ENCODE measurements at places on chromosomes 7 and 10.

DNA sequence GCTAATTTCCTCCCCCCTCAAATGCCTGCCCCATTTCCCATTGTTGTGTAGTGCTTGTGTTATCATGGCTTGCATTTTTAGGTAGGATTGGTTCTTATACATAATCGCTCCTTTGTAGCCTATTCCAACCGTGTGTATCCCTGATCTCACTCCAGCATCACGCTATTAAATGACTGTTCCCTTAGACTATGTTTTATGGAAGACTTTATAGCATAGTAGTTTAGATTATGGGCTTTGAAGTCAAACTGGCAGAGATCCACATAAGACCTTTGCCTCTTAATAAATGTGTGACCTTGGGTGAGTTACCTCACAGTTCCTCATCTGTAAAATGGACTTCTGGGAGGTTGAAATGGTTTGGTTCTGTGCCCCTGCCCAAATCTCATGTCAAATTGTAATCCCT is 5.4 kb upstream of the RABGEF1 start:
- DNase-seq: no peak

- no peak for DNase-seq
Observed at GRCh38 chr10:127048630-127049029, 143.4 kb downstream of the DOCK1 start.

GRCh38 chr7:47786557-47787248 is 161.6 kb downstream of the PKD1L1 start:
- no peak for DNase-seq

DNA sequence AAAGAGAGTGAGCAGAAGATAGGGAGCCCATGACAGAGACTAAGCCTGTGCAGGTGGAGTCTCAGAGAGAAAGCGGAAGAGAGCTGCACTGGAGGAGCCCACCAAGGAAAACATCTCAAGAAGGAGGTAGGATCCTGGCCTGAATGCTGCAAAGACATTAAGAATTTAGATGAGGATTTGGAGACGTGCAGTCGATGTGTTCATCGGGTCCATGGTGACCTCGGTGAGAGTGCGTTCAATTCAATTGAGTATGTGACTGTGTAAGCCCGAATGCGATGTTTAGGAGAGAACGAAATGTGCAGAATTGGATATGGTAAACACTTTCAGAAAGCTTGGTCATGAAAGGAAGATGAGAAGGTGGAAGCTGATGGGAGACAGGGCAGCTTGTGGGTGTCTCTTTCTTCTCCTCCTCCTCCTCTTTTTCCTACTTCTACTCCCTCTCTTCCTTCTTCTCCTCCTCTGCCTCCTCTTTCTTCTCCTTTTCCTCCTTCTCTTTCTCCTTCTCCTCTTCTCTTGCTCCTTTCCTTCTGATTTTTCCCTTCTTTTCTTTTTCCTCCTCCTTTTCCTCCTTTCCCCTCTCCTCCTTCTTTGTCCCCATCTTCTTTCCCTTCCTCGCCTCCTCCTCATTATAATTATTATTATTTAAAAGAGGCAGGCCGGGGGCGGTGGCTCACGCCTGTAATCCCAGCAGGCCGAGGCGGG is 276.0 kb downstream of the RPS24 start:
- DNase-seq: no peak

- no peak for DNase-seq
Observed at GRCh38 chr10:71085689-71086438, 126.5 kb upstream of the UNC5B start.

DNA sequence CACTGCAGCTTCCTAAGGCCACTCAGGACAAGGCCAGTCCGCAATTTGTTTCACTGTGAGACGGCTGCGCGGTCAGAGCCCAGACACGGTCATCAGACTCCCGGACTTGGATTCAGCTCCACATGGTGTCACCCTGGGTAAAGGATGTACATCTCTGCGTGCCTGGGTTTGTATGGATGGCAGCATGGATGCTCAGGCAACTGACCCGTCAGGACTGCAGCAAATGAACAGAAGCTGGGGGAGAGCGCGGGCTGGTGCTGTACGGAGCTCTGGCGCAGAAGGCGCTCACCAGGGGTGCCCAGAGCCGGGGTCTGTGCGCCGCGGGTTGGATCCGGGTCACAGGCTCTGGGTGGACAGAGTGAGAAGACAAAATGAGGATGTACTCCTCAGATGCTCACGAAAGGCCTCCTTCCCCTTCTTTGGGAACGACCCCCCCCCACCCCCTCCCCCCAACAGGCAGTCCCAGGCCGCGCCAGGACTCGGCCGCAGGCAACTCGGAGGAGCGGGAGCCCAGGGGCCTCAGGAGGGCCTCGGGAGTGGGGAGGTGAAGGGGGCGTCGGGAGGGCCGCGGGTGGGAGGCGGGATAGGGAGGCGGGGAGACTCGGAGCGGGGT is 92.4 kb downstream of the CXCL12 start:
- DNase-seq: no peak

DNA sequence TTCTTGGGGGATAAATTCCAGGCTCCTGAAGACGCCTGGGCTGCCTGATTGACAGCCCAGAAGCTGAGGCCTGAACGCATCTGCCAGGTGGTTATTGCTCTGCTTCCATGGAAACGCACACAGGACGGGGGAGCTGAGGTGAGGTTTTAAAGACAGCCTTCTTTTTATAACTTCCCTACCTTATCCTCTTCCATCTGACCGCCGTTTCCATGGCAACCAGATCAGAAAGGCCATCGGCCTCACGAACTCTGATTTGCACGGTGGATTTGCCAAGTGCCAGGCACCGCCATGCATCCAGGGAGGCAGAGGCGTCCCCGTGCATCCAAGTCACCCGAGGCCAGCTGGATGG is 260.9 kb downstream of the ADARB2 start:
- no peak for DNase-seq

DNA sequence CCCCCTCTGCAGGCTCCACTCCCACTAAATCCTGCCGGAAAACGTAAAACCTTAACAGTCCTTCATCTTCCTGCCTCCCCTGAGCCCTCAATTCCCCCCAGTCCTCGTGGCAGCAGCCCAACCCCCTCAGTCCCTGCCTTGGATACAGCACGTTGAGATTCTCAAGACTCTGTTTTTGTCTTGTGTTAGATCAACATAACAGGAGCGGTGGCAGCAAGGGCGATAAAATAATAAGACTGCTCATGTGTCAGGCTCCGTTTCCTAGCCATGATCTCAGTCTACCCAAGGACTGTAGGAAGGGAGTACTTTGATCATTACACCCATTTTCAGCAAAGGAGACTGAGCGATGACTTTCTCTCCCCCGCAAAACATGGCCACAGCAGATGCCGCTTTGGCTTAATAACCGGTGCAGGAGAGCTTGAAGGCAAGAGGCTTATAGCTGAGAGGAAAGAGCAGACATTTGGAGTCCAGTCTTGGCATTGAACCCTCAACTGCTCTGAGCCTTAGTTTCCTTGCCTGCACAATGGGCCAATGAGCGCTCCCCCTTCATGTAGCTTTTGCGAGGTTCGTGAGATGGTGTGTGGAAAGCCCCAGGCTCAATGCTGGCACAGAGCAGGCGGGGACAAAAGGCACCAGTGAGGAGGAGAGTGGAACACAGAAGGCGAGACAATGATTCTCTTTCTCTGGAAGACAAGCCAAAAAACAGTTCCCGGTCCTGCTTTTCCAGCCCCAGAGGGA is 42.1 kb upstream of the PCBD1 start:
- DNase-seq: no peak

DNA sequence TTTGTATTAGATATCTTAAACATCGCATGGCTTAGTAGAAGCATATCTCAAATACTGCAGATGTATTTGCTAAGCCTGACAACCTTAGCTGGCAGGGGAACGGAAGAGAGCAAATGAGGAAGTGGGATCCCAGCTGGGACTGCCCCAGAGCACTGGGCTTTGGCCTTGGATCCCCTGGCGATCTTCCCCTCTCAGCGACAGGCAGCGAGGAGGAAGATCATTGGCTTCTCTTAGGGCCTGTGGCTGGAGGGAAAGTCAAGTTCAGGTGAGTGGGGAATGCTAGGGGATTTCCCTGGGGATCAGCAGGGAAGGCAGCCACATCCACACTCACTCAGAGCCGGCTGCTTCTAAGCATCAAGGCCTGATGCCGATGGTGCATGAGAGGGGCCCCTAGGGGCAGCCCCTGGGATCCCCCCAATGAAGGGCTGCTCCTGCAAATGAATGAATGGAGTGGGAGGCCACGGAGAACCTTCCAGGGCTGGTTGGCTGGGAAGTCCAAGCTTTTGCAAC is 42.0 kb downstream of the LYZL2 start:
- no peak for DNase-seq

DNA sequence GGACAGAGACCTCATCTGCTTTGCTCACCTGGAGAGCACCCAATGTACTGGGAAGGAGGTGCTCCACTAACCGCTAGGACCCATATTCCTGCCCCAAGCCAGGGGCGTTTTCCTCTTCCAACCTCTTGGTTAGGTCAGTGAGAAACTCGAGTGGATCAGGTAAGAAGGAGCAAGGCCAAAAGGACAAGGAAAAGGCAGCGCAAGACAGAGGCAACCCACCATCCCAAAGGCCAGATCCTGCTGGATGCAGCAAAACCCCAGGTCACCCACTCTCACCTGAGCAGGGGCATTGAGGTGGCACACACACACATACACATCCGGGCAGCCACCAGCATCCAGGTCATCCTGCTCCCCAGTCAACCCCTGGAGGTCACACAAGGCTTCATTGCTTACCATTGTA is 105.1 kb downstream of the GRID1 start:
- DNase-seq: no peak

DNA sequence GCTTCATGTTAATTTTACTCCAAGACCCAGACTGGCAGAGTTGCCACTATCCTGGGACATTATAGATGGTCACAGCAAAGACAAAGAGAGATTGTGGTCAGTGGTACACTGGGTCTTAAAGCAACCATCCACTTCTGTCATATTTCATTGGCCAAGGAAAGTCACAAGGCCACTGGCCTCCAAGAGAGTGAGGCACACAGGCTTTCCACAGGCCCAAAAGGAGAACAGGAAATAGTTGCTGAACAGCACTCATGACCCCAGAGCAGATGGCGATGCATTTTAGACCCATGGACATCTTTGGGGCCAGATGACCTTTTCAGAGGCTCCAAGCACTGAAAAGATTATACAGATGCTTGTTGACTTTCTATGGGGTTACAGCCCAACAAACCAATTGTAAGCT is 97.4 kb downstream of the ARID5B start:
- DNase-seq: no peak

- no peak for DNase-seq
Observed at GRCh38 chr10:42690449-42691360, 52.3 kb upstream of the ZNF33B start.

DNA sequence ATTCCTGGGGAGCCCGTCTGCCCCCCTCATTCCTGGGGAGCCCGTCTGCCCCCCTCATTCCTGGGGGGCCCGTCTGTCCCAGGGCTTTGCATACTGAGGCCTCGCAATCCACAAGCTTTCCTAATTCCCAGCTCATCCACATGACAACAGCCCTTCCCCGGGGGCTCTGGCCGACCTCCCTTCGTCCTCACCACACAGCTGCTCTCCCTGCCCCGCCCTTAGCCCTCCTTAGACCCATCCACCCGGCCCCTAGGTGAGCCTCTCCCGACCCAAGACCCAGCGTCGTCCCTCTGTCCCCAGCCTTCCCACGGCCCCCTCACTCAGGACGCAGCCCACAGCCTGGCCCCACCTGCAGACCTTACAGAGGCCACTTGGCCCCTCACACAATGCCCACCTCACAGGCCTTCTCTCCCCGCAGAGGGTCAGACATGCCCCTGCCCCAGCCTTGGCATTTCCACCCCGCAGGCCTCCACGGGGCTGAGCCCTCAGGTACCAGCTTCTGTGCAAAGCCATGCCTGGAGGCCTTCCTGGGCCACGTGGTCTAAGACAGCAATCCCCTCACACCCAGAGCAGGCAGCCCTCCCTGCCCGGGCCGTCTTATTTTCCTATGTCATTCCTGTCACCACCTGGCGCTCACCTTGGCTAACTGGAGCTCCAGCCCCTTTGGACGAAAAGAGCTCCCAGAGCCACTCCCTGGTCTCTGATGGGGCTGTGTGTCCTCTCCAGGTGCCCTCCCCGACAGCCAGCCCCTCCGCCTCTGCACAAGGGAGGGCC is 3.5 kb upstream of the FAM20C start:
- no peak for DNase-seq

- DNase-seq: no peak
Observed at GRCh38 chr10:51421853-51422252, 277.5 kb downstream of the CSTF2T start.
